Activated naive CD8-positive, alpha-beta T cell treated with anti-CD3 and anti-CD28 coated beads for 36 hours (primary cell): ENCODE measurements at places on chromosomes 16 and 17. TPM values are rescaled to one million over a fixed set of nuclear protein-coding genes. Genes with fewer than 3 reads are reported as not detected.

DNA sequence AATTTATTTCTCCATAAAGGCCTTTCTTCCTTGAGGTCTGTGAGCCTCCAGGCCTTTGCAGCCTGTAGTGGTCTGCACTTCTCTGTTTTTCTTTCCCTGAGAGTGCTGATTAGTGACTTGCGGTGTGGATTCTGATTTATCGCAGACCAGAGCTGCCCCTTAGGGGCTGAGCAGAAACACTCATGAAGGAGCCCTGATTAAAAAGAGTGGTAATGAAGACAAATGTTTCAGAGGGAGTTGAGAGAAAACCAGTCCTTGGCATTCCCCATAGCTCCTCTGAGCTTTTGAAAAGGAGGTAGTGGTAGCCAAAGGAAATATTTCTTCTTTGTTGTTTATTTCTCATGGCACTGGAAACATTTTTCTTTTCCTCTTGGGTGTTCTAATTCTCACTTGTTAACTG, 268.1 kb upstream of the TBX2 start:
- DNase-seq: no peak

GRCh38 chr17:689556-690275, 24.9 kb downstream of the VPS53 start:
- no peak for DNase-seq

The OTOP3 gene
- total RNA-seq: not detected

The SCGB1C2 gene
- not detected for total RNA-seq

The BCL7C gene
- 20.8 TPM for total RNA-seq

The C17orf67 gene
- total RNA-seq: 1.5 TPM

DNA sequence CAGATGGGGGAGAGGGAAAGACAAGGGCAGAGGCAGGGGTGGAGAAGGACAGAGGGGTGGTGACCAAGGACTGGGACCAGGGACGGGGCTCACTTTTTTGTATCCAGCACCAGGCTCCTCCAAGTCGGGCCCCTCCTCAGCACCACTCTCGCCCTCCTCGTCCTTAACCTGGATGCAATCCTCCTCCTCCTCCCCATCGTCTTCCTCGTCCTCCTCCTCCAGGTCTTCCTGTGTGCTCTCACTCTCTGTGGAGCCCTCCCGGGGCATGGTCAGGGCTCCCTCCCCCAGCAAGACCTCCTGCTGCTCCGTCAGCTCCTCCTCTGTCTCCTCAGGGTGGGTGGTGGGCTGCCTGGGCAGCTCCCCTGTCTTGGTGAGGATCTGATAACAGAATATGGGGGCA, 16.8 kb downstream of the G6PC3 start:
- DNase-seq: no peak

DNA sequence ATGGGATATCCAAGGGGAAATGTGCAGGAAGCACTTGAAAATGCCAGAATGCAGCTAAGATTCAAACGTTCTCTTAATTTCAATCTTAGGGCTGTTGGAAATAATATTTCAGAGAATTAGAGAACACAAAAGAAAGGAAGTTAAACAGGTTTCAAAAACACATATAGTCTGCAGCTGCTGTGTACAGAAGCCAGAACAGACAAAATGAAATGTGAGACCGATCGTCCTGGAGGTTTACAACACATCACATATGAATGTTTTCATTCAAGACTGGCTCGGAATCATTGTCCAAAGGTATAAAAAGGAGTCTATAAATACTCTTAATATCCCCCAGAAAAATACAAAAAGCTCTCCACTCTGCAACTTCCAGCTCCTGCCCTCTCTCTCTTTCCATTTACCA, 14.3 kb downstream of the CYTH1 start:
- no peak for DNase-seq

GRCh38 chr16:17474572-17474971, 3.8 kb upstream of the XYLT1 start:
- no peak for DNase-seq

DNA sequence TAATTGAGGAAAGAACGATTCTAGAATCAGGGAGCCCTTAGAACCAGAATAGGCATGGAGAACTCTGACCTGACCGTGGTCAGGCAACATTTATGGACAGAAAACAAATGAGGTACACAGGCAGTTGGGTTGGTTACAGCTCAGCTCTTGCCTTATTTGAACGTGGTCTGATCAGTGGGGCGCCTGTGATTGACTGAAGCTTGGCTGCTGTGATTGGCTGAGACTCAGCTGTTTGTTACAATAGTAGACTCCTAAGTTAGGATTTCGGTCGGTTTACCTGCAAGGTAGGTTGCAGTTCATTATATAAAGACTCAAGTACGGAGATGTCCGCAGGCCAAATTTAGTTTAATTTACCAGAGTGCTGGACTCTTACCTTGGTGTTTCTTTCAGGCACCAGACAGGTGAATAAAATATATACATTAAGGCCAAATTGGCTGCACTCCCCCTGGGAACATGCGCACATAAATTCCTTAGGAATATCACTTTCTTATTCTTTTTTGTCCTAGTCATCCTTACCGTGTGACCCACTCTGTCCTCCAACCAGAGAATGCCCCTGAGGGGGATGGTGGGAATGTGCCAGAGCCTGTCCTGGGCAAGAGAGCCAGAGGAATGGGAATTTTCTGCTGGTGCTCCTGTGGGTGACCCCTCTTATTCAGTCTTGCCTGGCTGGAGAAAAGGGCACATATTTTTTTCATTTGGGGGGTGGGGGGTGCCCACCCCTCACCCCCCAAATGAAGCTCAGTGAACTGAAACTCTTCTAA, 7.5 kb upstream of the CSNK2A2 start:
- DNase-seq: no peak

The PLLP gene
- 0.34 TPM for total RNA-seq

DNA sequence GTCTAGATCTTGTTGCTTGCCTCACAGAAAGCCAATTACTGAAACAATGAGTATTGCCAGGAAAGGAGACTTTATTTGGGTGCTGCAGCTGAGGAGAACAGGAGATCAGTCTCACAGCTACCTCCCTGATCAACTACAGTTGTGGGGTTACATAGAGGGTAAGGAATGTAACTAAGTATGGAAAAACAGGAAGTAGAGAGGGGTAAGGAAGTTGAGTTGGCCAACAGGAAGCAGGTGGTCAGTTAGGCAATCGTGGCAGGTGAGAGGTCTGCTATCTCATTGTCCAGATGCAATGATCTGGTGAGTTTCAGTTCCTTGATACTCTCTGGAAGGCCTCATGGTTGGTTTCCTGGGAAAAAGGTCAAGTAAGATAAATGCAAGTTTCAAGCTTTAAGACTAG, 333.1 kb upstream of the GOT2 start:
- no peak for DNase-seq

- DNase-seq: no peak
These were observed 15.9 kb downstream of the CDH5 start for GRCh38 chr16:66382171-66382965.

- DNase-seq: no peak
These were observed 171.4 kb downstream of the COPRS start for GRCh38 chr17:31687505-31688126.

The FBXW10 gene
- total RNA-seq: not detected

GRCh38 chr17:81541123-81541522, 11.0 kb downstream of the FAAP100 start:
- no peak for DNase-seq

DNA sequence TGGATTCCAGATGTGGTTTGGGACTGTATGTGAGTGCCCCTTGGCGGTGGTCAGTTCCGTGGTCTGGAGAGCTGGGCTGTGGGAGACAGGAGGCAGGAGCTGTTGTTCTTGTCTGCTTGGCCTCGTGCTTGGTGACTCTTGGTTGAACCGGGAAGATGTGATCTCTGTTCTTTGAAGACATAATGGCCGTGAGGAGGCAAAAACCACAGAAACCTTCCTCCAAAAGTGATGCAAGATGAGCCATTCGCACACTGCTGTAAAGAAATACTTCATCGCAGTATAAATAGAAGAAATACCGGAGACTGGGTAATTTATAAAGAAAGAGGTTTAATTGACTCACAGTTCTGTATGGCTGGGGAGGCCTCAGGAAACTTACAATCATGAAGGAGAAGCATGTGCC, 128.8 kb downstream of the RAP1GAP2 start:
- no peak for DNase-seq

GRCh38 chr17:31859487-31860008, 504 bp upstream of the COPRS start:
- DNase-seq: no peak

GRCh38 chr16:87924041-87924810, 12.1 kb downstream of the CA5A start:
- no peak for DNase-seq

- no peak for DNase-seq
These were observed 106.8 kb downstream of the METRNL start for GRCh38 chr17:83186226-83186625.

The BICDL2 gene
- 0.31 TPM for total RNA-seq

- no peak for DNase-seq
These were observed 7.0 kb downstream of the ZNF629 start for GRCh38 chr16:30780021-30780420.

The LAT gene
- 175 TPM for total RNA-seq

DNA sequence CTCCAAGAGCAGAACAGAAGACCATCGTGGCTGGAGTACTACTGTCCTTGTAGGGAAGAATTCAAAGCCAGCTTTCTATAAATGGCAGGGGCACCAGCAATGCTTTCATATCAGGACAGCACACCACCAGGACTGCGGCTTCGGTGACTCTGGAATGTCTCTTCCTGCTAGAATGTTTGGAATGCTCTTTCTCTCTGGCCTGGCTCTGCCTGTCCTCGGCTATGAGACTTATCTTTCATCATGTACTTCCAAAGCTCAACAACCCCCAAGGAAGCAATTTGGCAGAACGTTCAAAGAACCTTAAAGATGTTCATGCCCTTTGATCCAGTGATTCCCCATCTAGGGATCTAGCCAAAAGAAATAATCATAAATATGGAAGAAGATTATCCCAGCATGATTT, 52.7 kb upstream of the NOG start:
- DNase-seq: no peak

The EVPLL gene
- total RNA-seq: 0.39 TPM

- DNase-seq: no peak
These were observed 132.4 kb upstream of the GSE1 start for GRCh38 chr16:85480727-85481101.

The PHOSPHO1 gene
- total RNA-seq: not detected

The SLC12A3 gene
- 0.04 TPM for total RNA-seq

DNA sequence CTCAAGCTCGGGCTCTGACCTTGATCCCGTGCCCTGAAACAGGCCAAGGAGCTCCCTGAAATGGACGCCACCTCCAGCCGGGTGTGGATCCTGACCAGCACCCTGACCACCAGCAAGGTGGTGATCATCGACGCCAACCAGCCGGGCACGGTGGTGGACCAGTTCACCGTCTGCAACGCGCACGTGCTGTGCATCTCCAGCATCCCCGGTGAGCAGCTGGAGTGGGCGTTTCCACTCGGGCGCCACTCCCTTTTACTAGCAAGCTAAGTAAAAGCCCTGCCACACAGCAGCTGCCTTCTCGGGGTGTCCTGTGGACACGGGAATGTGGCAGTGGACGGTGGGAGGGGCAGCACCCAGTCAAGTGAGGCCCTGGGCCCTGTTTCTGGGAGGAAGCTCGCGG, 6.4 kb downstream of the NME3 start:
- DNase-seq: no peak

DNA sequence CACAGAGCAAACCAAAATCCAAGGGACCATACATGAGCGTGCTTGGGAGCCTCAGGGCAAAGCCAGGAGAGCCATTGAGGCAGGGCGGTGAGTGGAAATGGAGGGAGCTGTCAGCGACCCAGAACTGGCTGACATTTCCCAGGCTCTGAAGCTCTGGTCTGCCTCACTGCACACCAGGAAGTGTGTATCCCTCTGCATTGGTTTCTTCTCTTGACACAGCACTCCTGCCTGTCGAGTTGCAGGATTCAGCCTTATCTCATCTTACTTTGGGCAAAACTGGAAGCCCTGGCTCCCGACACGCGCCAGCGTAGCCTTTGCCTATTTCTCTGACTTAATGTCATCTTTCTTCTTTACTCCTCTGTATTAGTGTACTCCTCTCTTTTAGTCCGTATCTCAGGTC, 144.7 kb upstream of the HS3ST3A1 start:
- no peak for DNase-seq

DNA sequence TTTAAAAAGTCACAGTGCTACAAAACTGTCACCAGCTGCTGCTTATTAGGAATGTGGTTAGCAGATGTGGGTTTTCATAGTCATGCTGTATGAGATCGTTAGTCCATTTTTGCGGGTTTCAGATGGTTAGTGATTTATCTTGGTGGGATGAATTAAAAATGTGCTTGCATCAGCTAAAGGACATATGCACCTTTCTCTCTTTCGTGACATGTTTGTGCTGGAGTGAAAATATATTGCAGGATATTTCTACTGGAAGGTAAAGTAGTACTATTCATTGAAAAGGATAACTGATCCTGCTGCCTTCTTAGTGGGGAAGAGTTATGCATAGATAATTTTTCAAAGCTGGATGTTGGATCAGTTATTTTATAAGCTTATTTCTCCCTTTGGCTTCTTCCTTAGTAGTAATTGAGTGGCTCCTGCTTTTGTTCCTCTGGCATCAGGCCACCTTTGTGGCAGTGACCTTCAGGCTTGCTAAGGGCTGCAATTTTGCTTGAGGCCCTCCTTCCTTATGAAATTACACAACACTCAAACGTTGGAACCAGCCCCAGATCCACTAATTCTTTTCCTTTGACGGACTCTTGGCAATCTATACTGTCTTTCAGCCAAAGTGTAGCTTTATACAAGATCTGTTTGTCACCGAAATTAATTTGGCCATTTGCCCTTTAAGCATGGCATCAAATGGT, 7.5 kb upstream of the SNTB2 start:
- DNase-seq: no peak

GRCh38 chr17:39335704-39336223, 65.7 kb downstream of the FBXL20 start:
- DNase-seq: no peak

The IL17C gene
- not detected for total RNA-seq

GRCh38 chr16:67016681-67017420, 12.1 kb upstream of the CBFB start:
- no peak for DNase-seq

- no peak for DNase-seq
These were observed 7.3 kb downstream of the CYB5D1 start for GRCh38 chr17:7864995-7865650.

The SLC2A4 gene
- total RNA-seq: 0.56 TPM

DNA sequence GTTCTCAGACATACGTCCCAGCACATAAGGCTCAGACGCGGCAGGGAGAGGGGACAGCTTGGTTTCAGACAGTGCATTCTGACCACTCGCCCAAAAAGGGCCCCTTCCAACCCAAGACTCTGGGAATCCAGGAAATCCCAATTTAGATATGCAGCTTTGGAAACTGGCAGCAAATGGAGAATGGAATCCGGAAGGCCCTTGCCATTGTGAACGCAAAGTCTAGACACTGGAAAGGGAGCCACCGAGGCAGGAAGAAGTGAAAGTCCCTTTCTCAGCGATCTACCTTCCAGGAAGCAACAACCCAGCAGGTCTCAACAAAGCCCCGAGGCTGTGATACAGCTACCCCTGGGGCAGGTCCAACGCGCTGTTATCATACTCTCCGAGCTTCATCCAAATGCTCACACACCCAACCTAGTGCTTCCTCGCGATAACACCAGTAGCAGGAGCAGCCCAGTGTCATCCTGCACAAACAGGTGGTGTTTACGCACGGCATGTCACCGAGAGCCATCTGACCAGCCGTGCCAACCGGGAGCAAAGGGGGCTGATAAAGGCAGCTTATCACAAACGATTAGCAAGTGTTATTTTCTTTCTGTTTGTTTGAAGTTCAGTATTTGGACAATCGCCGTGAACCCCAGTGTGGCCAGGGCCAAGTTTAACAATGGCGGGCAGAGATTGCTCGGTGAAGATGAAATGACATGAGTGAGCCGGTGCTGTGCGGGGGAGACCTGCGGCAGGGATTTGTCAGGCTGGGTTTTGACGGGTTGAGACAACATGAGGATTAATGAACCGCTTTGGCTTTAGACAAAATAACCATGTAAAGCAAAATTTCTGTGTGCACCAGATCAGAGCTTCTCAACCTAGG, 240.6 kb downstream of the FOXL1 start:
- DNase-seq: no peak
